ENCODE measurements at places on chromosomes 7 and 10. TPM values are rescaled to one million over a fixed set of nuclear protein-coding genes. Genes with fewer than 3 reads are reported as not detected.
A peak's percentile ranks its signal among the peaks of the same experiment; 100 is the strongest.

Gene TUBAL3
- not detected for total RNA-seq

Gene EBLN1
- total RNA-seq = not detected

Gene CHN2
- total RNA-seq = not detected

Gene PHKG1
- 0.10 TPM for total RNA-seq

Gene OR6V1
- not detected for total RNA-seq

Gene CPXM2
- not detected for total RNA-seq

Gene NPSR1
- total RNA-seq = not detected

DNA sequence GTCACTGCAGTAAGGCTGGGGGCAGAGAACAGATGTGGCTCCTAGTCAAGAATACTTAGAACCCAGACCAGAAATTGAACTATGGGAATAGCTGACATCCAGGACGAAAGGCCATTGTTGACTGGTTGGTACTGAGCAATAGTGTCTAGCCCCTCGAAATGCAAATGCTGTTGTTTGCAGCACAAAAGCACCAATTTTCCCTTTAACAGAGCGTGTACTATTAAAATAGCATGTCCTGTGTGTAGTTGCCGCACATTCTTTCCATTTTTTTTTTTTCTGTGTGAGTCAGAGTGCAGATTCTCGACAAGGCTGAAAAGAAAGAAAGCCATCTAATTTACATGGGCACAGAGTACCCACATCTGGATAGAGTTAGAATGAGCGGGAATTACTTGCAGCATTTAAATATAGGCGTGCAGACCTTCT is 302.4 kb downstream of the PTEN start:
- DNase-seq = peak; percentile 63

- peak; percentile 79 for DNase-seq
These were observed 26.7 kb downstream of the TMEM273 start for GRCh38 chr10:49161411-49161997.

DNA sequence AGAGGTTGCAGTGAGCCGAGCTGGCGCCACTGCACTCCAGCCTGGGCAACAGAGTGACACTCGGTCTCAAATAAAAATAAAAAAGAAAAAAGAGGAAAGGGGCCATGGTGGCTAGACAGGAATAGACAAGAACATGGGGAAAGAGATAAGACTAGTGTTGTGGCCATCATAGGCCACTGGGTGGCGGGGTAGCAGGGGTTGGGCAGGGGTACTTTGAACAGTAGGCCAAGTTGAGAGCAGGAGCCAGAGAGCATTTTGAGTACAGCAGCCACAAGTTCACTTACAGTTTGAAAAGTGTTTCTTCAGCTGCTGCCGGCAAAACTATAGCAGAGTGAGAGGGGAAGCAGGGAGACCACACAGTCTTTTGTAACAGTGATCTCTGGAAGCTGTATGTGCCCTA is 656.0 kb downstream of the CNTNAP2 start:
- no peak for DNase-seq

DNA sequence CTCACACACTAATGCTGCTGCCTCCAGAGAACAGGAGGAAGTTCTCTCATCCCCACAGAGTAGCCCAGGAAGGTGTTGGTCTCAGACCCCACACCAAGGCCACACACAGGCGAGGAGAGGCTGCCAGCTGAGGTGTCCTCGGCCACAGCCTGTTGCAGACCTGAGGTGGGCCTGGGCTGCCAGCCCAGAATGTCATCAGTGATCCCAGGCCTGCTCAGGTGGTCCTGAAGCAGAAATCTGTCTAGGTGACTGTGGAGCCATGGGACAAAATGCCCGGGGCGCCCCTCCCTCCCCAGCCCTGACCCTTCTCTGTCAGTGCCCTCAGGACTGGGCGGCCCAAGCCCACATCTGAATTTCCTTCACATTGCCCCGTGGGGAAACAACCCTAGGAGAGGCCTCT is 43.5 kb upstream of the LRRC4 start:
- DNase-seq = no peak

DNA sequence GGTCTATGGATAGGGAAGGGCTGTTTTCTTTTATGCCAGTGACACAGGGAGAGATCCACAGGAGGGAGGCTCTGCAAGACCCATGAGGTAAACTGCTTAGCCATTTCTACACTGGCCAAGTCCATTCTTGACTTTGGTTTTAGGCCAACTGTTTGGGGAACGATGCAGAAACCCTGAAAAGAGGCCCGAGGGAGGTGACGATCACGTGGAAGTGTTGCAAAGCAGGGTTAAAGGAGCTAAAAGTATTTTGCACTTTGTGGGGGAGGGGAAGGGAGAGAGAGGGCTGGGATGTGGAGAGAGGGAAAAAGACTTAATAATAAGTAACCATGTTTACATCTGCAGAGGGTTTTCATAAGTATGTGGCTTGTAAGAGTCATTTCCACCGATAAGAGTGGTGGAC is 239.7 kb downstream of the EMX2 start:
- no peak for DNase-seq

DNA sequence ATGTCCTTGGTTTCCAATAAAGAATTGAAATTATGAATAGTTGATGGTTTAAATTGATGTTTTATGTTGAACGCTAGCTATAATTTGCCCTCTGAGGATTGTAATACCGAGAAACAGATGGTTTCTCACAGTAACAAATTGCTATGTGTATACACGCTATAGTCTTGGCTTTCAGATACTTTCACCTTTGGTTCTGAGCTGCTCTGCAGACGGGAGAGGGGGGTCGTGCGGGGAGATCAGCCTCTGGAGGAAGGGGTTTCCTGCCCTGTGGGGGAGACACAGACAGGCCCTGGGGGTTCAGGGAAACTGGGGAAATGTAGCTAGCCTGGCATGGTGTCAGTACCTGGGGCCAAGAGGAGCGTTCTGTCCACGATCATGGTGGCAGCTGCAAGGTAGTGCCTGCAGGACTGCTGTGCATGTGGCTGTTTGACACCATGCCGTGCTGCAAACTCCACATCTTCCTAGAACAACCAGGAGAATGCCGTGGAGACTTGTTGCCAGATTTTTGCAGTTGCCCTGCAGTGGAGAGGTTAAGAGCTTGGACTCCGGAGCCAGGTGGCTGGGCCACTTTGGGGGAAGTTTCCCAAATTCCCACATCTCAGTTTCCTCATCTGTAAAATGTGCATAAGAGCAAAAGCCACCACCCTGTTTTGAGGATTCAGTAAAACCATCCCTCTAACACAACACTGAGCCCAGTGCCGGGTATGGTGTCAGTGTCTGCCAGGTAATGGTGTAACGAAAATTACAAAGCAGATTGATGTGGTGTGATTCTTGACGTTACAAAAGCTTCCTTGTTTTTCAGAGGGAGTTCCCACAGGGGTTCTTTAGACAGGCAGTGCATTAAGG is 167.9 kb downstream of the CUX1 start:
- DNase-seq = no peak

DNA sequence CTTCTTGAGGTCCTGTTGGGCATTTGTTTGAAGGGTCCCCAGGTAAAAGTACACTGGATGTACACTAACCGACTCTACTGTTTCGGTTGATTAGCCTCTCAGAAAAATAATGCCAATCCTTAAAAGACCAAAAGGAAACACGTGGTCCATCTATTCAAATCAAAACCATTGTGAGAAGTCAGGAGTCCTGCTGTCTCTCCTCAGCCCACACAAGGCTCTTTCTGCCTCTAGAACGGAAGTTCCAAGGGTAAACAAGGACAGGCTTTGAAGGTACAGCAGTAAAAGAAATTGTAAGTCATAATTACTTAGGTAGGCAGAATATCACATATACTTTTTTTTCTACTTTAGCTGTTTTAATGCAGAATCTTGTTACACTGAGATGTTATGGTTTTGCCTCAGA is 71.7 kb upstream of the TPK1 start:
- no peak for DNase-seq

- DNase-seq = no peak
These were observed 392.2 kb upstream of the NFE2L3 start for GRCh38 chr7:25759748-25760147.
